ENCODE measurements at places on chromosomes 7 and 10.

- DNase-seq, result no peak
These were observed 24.5 kb downstream of the RPA3 start for GRCh38 chr7:7693881-7694280.

DNA sequence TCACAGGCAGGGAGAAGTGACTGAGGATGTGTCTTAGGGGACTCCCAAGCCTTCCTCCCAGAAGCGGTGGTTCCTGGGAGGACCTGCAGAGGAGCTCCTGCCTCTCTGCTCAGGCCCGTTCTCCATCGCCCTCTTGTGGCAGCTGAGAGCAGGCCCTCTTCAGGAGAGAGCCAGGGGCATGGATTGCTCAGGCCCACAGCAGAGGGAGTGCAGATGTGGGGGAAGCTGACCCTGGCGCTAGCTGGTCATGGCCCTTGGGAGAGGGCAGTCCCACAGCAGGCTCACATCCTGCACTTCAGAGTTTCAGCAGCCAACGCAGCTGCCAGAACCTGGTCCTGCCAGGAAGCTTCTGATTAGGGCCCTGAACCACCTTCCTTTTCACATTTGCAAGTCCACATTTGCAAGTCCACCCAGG, 94.8 kb upstream of the TARP start:
- DNase-seq, result peak; percentile 30

GRCh38 chr10:61845196-61845949, 56.1 kb upstream of the ARID5B start:
- no peak for DNase-seq

- DNase-seq, result peak; percentile 23
These were observed 19.3 kb downstream of the OR6B1 start for GRCh38 chr7:144019457-144019856.

DNA sequence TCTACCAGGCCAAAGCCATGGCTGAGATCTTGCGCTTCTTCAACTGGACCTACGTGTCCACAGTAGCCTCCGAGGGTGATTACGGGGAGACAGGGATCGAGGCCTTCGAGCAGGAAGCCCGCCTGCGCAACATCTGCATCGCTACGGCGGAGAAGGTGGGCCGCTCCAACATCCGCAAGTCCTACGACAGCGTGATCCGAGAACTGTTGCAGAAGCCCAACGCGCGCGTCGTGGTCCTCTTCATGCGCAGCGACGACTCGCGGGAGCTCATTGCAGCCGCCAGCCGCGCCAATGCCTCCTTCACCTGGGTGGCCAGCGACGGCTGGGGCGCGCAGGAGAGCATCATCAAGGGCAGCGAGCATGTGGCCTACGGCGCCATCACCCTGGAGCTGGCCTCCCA, 142.7 kb downstream of the GRM3 start:
- DNase-seq, result no peak

DNA sequence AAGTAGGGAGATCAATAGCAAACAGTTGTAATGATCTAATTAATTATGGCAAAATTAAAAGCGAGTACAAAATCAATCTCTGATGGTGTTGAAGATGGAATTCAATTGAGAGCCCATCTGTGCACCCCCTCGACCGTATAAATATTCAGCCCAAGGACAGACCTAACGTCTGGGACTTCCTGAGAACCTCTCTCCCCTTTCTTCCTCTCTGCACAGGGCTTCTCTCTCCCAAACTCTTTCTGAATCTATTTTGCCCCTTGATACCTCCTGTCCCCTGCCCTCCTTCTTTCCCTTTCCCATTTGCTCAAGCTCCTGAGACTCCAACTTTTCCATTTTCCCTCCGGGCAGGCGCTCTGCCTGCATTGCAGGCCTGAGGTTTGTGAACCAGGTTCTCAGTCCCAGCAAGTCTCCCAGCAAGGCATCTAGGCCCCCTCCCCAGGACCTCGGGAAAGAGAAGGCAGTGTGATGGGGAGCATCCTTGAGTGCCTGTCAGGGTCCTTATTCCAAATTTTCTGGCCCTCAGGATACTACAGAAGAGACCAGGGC, 8.5 kb upstream of the PAX2 start:
- no peak for DNase-seq

GRCh38 chr7:135510592-135511183, 786 bp upstream of the CNOT4 start:
- peak; percentile 27 for DNase-seq

GRCh38 chr10:132522521-132523411, 14.8 kb upstream of the INPP5A start:
- no peak for DNase-seq

GRCh38 chr7:46515844-46516590, 594.9 kb upstream of the IGFBP3 start:
- DNase-seq, result no peak

GRCh38 chr7:152392254-152392653, 43.5 kb downstream of the KMT2C start:
- no peak for DNase-seq

GRCh38 chr10:47247148-47248059, 52.6 kb upstream of the GDF10 start:
- DNase-seq, result no peak

- no peak for DNase-seq
These were observed 153.6 kb downstream of the SEMA3D start for GRCh38 chr7:85033263-85033662.

- DNase-seq, result no peak
These were observed 126.7 kb upstream of the WNT16 start for GRCh38 chr7:121202125-121202524.

- DNase-seq, result no peak
These were observed 20.5 kb downstream of the TRPV5 start for GRCh38 chr7:142913051-142913450.

DNA sequence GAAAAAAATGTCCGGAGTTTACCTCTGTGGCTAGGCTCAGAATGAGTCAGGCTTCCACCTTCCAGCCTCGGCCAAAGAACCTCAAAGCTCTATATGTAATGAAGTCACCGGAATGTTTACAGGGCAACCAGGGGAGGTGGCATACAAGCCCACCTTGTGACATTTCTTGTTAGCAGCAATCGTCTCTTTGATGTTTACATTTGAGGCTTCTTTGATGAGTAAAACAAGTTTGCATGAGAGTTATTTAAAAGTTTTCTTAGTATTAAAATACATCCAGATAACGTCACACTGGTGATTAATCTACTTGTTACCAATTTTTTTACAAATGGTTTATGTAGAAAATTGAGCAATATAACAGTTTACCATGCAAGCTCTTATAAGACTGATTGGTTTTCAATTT, 133.1 kb upstream of the ADAM12 start:
- DNase-seq, result no peak

GRCh38 chr7:29564496-29565223, 1.0 kb downstream of the PRR15 start:
- peak; percentile 50 for DNase-seq

DNA sequence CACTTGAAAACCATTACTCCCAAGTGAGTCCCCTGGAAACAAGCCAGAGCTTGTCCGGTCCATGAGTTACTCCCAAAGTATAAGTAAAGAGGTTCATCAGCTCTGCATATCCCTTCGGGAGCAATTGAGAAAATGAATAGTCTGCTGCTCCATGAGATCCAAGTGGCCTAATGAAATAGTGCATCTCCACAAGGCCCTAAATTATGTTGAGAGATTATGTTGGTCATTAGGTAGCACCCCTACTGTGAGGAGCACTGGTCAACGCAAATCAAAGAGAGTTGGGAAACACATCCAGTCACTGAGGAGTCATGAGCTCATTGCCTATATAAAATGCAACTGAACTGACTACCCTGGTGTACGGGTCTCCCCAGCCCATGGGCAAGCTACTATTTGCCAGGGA, 205.5 kb upstream of the AOAH start:
- no peak for DNase-seq

DNA sequence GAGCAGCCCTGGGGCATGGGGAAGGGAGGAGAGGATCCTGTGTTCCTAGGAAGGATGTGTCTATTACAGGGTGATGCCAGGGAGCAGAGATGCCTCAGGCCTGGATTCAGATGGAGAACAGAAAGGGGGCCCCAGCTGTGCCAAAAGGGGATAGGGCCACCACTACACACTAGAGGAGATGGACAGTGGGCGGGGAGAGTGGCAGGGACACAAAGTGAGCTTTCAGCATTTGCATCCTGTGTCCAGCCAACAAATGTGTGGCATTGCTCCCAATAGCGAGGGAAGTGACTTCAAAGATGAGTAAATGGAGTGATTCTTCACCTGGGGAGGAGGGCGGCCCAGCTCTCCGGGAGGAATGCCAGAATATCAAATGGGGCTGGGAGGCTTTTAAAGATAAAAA, 64.9 kb upstream of the WAPL start:
- DNase-seq, result no peak

DNA sequence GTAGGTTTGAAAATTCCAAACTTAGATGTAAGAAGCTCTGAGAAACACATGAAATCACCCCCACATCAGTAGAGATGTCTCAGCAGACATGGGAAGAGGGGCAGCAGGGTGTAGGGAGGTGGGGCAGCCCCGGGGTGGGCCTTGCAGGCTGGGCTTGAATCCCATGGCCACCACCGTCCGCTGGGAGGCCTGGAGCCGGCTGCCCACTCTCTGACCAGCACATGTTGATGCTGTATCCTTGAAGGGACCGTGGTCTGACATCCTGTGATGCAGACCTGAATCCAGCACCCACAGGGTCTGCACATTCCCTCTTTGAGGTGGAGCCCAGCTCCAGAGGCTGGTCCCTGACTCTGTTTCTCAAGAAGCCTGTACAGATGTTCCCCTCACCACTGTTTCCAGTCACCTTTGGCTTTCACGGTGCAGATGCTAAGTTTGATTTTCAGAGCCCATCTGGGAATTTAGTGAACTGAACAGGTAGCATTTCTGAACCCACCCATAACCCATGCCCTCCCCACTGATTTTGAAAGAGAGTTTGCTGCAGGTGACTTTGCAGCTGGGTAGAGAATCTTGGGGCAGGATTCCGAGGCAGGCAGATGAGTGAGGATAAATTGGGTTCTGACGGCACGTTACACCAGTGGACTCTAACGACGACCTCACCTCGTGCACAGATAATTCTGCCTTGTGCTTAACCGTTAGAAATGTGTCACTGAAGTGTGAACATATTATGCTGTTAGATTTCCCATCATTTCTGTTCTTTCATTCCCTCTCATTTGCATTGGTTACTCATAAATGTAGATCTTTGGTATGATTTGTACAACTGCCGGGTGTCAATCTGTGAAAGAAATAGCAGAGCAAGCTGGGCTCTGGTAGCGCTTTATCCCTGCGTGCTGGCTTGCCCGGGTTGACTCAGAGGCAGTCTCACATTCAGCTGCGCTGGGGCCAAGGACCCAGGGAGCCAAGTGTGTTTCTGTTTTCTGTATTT, 45.7 kb downstream of the IKZF1 start:
- DNase-seq, result peak; percentile 25

GRCh38 chr7:99693427-99694200, 13.8 kb upstream of the CYP3A5 start:
- DNase-seq, result no peak

GRCh38 chr7:121879544-121879943, 6.6 kb downstream of the PTPRZ1 start:
- DNase-seq, result no peak

DNA sequence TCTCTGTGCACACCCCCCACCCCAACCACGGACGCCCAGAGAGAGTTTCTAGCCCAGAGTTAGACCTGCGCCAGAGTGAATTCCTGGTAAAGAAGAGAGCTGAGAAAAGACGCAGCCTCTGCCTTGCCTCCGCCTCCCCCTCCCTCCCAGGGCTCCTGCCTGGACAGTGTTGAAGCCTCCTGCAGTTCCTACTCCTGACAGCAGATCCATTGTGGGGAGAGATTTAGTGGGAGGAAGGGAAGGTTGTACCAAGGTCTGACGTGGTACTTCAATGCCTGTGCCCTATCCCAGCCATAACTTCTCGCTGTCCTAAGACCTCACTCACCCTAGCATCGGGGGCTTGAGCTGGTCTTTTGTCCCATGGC, 952 bp downstream of the SRRM3 start:
- no peak for DNase-seq

DNA sequence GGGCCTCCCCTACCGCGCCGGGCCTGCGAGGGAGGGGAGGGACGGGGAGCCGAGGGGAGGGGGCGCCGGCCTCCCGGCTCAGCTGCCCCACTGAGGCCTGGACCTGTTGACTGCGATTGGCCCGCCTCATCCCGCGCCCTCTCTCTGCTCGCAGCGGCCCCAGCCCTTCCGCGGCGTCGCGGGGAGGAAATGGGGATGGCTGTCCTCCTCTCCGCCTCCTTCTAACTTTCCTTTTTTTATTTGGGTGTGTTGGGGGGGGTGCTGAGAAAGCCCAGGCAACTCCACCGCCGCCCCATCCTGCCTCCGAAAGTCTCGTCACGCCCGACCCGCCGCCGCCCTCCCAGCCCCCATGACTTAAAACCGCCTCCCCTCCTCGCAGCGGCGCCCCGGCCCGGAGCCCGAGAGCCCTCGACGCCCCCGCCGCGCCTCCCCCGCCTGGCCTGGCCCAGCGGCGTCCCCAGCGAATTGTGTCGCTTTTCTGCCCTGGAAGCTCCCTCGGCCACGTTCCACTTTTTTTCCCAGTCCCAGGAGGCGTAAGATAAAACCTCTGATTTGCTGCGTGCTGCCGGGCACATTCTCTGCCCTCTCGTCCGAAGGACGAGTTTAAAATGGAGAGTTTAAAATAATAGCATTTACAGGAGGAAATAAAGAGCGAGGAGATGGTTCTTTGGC, 842 bp upstream of the SKIDA1 start:
- peak; percentile 88 for DNase-seq

- DNase-seq, result no peak
These were observed 202.1 kb downstream of the PTEN start for GRCh38 chr10:88065383-88066049.

GRCh38 chr7:50978633-50979215, 196.0 kb upstream of the GRB10 start:
- no peak for DNase-seq

DNA sequence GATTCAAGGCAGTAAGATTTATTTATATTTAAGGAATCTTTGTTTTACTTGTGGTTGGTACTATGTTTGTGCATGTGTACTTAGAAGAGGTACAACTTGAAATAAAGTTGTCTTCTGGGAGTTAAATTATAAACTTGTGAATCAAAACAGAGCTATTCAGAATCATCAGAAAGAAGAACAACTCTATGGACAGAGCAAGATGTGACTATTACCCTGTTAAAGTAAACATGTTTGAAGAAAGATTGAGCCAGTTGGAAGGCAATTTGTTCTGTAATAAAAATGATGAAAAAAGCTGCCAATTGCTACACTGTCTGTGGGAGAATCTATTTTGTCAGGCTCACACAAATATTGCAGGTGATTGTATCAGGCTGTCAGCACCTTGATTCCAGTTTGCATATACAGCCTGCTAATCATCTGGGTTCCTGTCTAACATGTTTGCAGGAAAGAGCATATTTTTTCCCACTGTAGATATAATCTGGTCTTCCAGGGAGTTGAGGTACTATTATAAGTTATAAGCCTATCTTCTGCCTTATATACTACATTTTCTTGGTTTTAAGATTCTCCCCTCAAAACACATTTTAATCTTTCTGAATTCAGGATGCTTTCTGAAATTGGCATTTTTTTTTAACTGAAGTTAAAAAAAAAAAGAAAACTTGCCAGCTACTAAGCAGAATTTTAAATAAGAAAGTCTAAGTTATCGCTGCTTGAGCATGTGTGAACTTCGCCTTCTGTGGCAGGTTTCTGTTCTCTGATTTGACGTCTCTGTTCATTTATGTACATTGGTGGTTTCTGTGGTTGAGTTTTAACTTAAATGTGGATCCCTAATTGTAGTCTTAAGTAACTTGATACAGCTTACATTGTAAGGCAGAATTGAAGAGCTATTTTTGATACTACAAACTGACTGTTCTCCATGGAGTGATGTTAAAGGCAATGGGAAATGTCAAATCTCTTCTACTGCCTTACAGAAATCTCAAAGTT, 46.0 kb downstream of the ZNRF2 start:
- no peak for DNase-seq

GRCh38 chr10:60339757-60340156, 49.9 kb downstream of the ANK3 start:
- DNase-seq, result peak; percentile 24

GRCh38 chr10:95459446-95460045, 101.6 kb downstream of the SORBS1 start:
- DNase-seq, result peak; percentile 46

Measured in muscle of arm (tissue), 14 donors.